ENCODE measurements at places on chromosomes 3 and 15. TPM values are rescaled to one million over a fixed set of nuclear protein-coding genes. Genes with fewer than 3 reads are reported as not detected.

The ACTRT3 gene
- total RNA-seq: 1.3 TPM

The ZCWPW2 gene
- not detected for total RNA-seq

The POTEB3 gene
- not detected for total RNA-seq

The CD276 gene
- total RNA-seq: 29.2 TPM

The CMTM8 gene
- 5.0 TPM for total RNA-seq

The BHLHE40 gene
- total RNA-seq: 458 TPM

The ZNF654 gene
- total RNA-seq: 19.8 TPM

The PTPRG gene
- total RNA-seq: 4.4 TPM

The GNAI2 gene
- total RNA-seq: 237 TPM

The RGMA gene
- total RNA-seq: 0.54 TPM

The TOPBP1 gene
- 94.1 TPM for total RNA-seq

The CYP8B1 gene
- total RNA-seq: not detected

The GTF2A2 gene
- 189 TPM for total RNA-seq

The ZBTB20 gene
- 3.4 TPM for total RNA-seq

The SV2B gene
- 0.08 TPM for total RNA-seq

The POPDC2 gene
- 1.0 TPM for total RNA-seq

The HES1 gene
- total RNA-seq: 2.5 TPM

The INSYN1 gene
- total RNA-seq: not detected

The CELSR3 gene
- total RNA-seq: 11.6 TPM

The LRRC31 gene
- total RNA-seq: not detected

The ALAS1 gene
- 105 TPM for total RNA-seq

The CD47 gene
- total RNA-seq: 105 TPM

The MB21D2 gene
- total RNA-seq: 18.0 TPM

The HTR3E gene
- not detected for total RNA-seq

The MKRN2OS gene
- total RNA-seq: not detected

The RAD51 gene
- total RNA-seq: 62.4 TPM

The TRH gene
- total RNA-seq: not detected

The ADAMTSL3 gene
- total RNA-seq: not detected

The DISP2 gene
- total RNA-seq: 0.54 TPM

The GOLGA8S gene
- 0.08 TPM for total RNA-seq

The EFCAB12 gene
- 0.34 TPM for total RNA-seq

The THSD4 gene
- total RNA-seq: not detected

The EID1 gene
- 183 TPM for total RNA-seq

The GOLGA8T gene
- not detected for total RNA-seq

The RTP3 gene
- not detected for total RNA-seq

The CNTN4 gene
- total RNA-seq: not detected

The CIB1 gene
- total RNA-seq: 144 TPM

The SECISBP2L gene
- total RNA-seq: 44.8 TPM

The RPL32 gene
- 1,970 TPM for total RNA-seq

The SLC25A36 gene
- 52.3 TPM for total RNA-seq

The GASK1A gene
- not detected for total RNA-seq

The KCNMB3 gene
- total RNA-seq: 0.47 TPM

The CILP gene
- total RNA-seq: not detected

The ACAN gene
- total RNA-seq: not detected

The ITIH1 gene
- total RNA-seq: not detected

The DHFR2 gene
- 12.3 TPM for total RNA-seq

The C3orf22 gene
- not detected for total RNA-seq

The NOX5 gene
- total RNA-seq: not detected

The NEK11 gene
- total RNA-seq: 1.2 TPM

The HYAL1 gene
- 0.36 TPM for total RNA-seq

The ZBTB47 gene
- 1.4 TPM for total RNA-seq

The AHSG gene
- total RNA-seq: 0.16 TPM

The ZNF80 gene
- 0.22 TPM for total RNA-seq

The SIDT1 gene
- 12.2 TPM for total RNA-seq

The NIT2 gene
- 69.5 TPM for total RNA-seq

All from activated T-helper 1 cell treated with anti-CD3 and anti-CD28 coated beads, Interleukin-12 subunit alpha, Interleukin-12 subunit beta, Interleukin-2, Interleukin-4 antibody, amounts not matched to agents 30 ng/mL and 10 ng/mL and 1 ng/mL, durations not matched to agents 14 hours and 24 hours and 36 hours (primary cell).